A673 (cell line): ENCODE measurements at places on chromosomes 11 and 22. TPM values are rescaled to one million over a fixed set of nuclear protein-coding genes. Genes with fewer than 3 reads are reported as not detected.
A peak's percentile ranks its signal among the peaks of the same experiment; 100 is the strongest.

Gene OR51A4
- not detected in 2 replicates for total RNA-seq

Gene DCHS1
- 17.6 and 20.1 TPM in 2 replicates for total RNA-seq

Gene MUC5AC
- not detected in 2 replicates for total RNA-seq

Gene DNAJB7
- total RNA-seq, result not detected in 2 replicates

Gene LTBP3
- 92.1 and 123 TPM in 2 replicates for total RNA-seq

Gene OR6T1
- not detected in 2 replicates for total RNA-seq

Gene SCGB2A2
- total RNA-seq, result not detected in 2 replicates

Gene CD44
- 13.1 and 15.9 TPM in 2 replicates for total RNA-seq

DNA sequence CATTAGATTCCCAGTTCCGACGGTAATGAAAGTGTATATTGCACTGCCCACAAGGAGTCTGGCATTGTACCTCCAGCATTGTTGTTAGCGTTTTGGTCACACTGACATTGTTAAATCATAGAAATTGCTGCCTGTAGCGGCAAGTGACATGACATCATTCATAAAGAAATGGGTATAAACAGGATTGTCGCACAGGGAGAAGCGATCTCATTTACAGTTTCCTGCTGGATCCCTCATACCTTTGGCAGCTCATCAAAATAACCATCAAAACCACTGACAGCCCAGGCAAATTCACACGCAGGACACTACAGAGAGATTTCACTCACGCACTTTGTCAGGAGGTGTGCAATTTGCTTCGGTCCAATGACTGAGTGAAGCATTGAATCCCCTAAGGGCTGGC lies 3.5 kb downstream of the HTR3B start:
- peaks cover 24% of the 10 kb centered on the region for H3K27me3 ChIP-seq
- no peaks in the 10 kb centered on the region for H3K36me3 ChIP-seq
- H3K4me1 ChIP-seq, result peaks cover 43% of the 10 kb centered on the region
- H3K4me3 ChIP-seq, result no peak overlapping the region
- DNase-seq, result peak; percentile 25

GRCh38 chr11:83628622-83629355 lies 342.6 kb upstream of the CCDC90B start:
- H3K36me3 ChIP-seq, result peaks cover 81% of the 10 kb centered on the region
- H3K27ac ChIP-seq, result peak overlapping the region; percentile 48
- peaks cover 72% of the 10 kb centered on the region for H3K4me1 ChIP-seq
- H3K4me3 ChIP-seq, result no peak overlapping the region
- H3K27me3 ChIP-seq, result no peaks in the 10 kb centered on the region

DNA sequence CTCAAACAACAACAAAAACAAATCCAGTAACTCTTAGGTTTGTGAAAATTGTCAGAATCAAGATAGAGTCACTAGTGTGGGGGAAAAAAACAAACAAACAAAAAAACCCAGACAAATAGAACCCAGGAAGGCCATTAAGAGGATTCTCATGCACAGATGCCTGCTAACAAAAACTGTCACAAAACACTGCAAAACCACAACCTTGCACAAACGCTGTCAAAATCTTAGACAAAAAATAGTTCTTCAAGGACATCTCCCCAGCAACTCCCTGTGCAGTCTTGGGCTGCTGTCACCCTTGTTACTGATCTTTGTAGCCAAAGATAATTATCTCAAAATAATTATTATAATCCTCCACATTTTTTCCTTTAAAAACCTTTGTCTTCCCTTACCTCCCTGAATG lies 4.6 kb upstream of the ZBED5 start:
- H3K27ac ChIP-seq, result no peak overlapping the region
- no peaks in the 10 kb centered on the region for H3K27me3 ChIP-seq
- no peaks in the 10 kb centered on the region for H3K4me1 ChIP-seq

- no peak for DNase-seq
- no peak overlapping the region for H3K4me3 ChIP-seq
- peaks cover 4% of the 10 kb centered on the region for H3K4me1 ChIP-seq
- no peaks in the 10 kb centered on the region for H3K36me3 ChIP-seq
- no peaks in the 10 kb centered on the region for H3K27me3 ChIP-seq
- no peak overlapping the region for H3K27ac ChIP-seq
Measured at GRCh38 chr11:122242731-122243130, 126.7 kb upstream of the BLID start.

DNA sequence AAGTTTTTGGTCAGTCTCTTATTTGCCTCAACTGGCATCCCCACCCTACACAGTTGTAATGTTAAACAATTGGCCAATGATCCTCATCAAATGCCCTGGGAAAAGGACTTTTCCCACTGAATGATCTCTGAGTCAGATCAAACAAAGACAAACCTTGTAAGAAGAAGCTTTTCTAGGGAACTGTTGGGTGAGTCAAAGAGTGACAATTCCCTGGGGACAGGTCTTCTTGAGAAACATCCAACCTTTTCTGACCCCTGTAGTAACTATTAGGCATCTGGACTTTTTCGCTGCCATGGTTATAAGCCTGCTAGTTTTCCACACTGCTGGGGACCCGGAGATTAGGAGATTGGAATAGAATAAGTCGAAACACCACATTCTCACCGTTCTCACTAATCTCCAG lies 789.8 kb upstream of the API5 start:
- no peaks in the 10 kb centered on the region for H3K27me3 ChIP-seq
- H3K4me1 ChIP-seq, result no peaks in the 10 kb centered on the region
- DNase-seq, result no peak
- no peaks in the 10 kb centered on the region for H3K36me3 ChIP-seq
- H3K27ac ChIP-seq, result no peak overlapping the region
- no peak overlapping the region for H3K4me3 ChIP-seq

GRCh38 chr11:15471895-15472799 lies 357.4 kb downstream of the INSC start:
- no peak overlapping the region for H3K27ac ChIP-seq
- H3K4me1 ChIP-seq, result no peaks in the 10 kb centered on the region
- H3K36me3 ChIP-seq, result no peaks in the 10 kb centered on the region

- H3K4me3 ChIP-seq, result no peak overlapping the region
- DNase-seq, result peak; percentile 60
- H3K4me1 ChIP-seq, result peaks cover 24% of the 10 kb centered on the region
- H3K27me3 ChIP-seq, result no peaks in the 10 kb centered on the region
- no peaks in the 10 kb centered on the region for H3K36me3 ChIP-seq
- H3K27ac ChIP-seq, result no peak overlapping the region
Measured at GRCh38 chr22:42277988-42278776, 7.7 kb upstream of the TCF20 start.

DNA sequence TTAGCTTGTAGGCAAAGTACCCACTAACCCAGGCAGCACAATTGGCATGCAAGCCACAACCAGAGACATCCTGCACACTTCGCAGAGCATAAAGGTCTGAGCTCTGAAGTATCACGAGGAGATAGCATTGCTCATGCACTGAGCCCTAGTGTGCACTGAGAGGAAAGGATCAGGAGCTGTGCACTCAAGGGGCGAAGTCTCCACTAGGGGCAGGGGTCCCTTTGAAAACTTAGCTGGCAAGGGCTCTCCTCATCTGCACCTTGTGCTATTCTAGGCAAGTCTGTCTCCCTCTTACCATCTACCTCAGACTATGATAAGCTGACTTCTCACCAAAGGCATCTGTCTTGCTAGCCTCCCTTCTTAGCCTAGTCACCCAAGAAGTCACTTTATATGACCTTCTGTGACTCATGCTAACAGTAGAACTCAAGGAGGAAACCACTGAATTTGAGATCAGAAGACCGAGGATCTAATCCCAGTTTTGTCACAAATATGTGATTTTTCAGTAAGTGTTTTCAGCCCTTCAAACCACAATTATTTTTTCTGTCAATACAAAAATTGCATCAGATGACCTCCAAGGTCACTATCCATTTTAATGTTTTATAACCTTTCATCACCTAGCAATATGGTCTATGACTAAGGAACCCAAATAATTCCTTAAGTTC lies 1078.0 kb downstream of the NTM start:
- no peaks in the 10 kb centered on the region for H3K4me1 ChIP-seq
- no peak for DNase-seq
- no peaks in the 10 kb centered on the region for H3K36me3 ChIP-seq
- H3K27ac ChIP-seq, result no peak overlapping the region
- H3K27me3 ChIP-seq, result peaks cover 9% of the 10 kb centered on the region

DNA sequence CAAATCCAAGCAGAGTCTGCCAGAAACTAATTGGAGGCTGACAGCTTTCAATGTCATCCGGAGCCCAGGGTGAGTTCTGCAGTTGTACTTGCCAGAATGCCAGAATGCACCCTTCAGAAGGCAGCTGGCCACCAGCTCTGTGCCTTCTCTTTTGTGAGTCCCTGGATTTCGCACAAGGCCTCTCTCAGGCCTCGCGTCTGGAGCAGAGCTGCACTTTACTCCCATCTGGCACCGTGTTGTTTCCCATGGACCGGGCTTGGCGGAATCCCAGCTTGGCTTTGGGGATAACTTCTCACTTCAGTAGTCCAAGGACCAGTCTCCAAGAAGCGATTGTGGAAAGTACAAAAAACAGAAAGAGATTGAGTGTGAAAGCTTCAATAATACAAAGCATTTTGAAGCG lies 451.3 kb upstream of the KIRREL3 start:
- no peak for DNase-seq
- no peaks in the 10 kb centered on the region for H3K4me1 ChIP-seq
- H3K36me3 ChIP-seq, result no peaks in the 10 kb centered on the region
- H3K27me3 ChIP-seq, result no peaks in the 10 kb centered on the region

DNA sequence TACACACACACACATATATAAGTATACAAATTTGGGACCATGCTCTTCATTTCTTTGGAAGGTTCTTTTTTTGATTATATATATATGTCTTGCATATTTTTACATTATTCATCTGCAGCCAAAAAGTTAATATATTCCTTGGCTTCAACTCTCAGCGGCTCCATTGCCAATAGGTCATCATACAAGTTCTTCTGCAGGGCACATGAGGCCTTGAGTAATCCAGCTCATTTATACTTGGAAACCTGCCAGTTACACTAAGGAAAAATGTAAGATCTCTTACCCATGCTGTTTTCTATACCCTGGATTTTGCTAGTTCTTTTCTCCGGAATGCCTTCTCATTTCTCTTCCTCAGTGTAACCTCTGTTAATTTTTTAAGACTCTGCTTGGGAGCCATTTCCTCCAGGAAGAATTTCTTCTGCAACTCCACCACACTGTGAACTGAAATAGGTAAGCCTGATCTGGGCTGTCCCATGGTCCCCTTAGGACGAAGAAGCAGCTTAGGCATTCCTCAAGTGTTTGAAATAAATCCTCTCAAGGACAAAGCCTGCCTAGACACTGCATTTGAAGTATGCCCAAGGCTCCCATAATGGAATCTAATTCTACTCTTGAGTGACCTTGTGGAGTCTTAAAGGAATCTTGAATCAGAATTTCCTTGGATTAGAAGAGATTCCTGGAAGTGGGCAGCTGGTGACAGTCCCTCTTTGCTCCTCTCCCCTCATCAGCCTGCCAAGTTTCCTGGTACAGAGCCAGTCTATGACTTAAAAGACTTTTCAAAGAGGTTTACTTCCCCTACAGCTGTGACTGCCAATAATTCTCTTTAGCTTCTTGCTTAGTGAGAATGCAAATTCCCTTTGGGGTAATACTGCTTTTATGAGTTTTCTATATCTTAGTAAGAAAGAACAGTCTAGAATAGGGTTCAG lies 182.8 kb downstream of the C11orf87 start:
- no peak overlapping the region for H3K4me3 ChIP-seq
- no peak overlapping the region for H3K27ac ChIP-seq
- no peaks in the 10 kb centered on the region for H3K36me3 ChIP-seq
- H3K27me3 ChIP-seq, result peaks cover 4% of the 10 kb centered on the region

- no peaks in the 10 kb centered on the region for H3K27me3 ChIP-seq
- H3K36me3 ChIP-seq, result no peaks in the 10 kb centered on the region
- peaks cover 29% of the 10 kb centered on the region for H3K4me1 ChIP-seq
- H3K27ac ChIP-seq, result no peak overlapping the region
- DNase-seq, result no peak
- no peak overlapping the region for H3K4me3 ChIP-seq
Measured at GRCh38 chr22:29904020-29904419, 21.0 kb downstream of the MTMR3 start.
